Activated CD8-positive, alpha-beta memory T cell treated with anti-CD3 and anti-CD28 coated beads for 24 hours (primary cell): ENCODE measurements at places on chromosomes 1 and 21.

DNA sequence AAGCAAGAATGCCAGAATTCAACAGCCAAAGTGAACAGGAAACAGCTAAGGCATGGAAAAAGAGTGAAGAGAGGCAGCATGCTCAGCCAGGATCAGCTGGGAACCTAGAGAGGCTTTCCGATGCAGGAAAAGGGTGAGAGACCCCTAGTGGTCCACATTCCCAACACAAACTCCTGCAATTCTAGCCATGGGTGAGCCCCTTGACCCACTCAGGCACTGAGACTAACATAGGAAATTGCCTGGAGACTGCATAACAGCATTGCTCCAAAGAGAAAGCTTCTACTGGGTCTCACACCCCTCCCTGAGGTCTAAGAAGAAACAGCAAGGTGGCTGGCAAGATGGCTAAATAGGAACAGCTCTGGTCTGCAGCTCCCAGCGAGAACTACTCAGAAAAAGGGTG is 123.2 kb downstream of the LHX8 start:
- DNase-seq, result no peak

GRCh38 chr1:27341525-27342252 is at the start of gene SYTL1:
SYTL1 (plus strand) TSS chr1:27342022; CDS start chr1:27345335, 3,313 bp downstream.
- peak; percentile 87 for DNase-seq

DNA sequence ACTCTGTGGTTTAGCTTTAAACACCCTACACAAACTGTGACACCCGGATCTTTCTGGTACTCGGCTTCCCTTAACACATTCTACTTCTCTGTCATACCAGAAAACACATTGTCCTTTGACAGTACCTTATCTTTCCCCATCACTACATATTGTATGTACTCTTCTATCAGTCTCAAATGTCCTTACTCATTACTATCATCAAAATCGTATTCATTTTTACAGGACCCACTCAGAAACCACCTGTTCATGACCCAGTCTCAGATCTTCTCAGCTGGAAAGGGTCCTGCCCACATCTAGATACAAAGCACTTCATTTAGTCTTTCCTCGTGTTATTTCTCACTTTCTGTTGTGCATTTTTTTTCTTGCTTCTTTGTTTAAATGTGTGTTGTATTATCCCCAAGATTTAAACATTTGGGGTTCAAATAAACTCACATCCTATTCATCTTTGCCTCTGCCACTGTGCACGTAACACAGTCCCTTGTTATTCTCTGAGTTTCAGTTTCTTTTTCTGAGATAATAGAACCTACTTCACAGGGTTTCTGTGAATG is 27.7 kb downstream of the CD34 start:
- no peak for DNase-seq

- no peak for DNase-seq
These were observed 26.6 kb upstream of the RD3 start for GRCh38 chr1:211518330-211519289.

- no peak for DNase-seq
These were observed 9.3 kb downstream of the HNRNPU start for GRCh38 chr1:244854865-244855578.

- no peak for DNase-seq
These were observed 87.6 kb upstream of the DISP3 start for GRCh38 chr1:11391327-11391726.
